ENCODE measurements at places on chromosomes 12 and 14.

DNA sequence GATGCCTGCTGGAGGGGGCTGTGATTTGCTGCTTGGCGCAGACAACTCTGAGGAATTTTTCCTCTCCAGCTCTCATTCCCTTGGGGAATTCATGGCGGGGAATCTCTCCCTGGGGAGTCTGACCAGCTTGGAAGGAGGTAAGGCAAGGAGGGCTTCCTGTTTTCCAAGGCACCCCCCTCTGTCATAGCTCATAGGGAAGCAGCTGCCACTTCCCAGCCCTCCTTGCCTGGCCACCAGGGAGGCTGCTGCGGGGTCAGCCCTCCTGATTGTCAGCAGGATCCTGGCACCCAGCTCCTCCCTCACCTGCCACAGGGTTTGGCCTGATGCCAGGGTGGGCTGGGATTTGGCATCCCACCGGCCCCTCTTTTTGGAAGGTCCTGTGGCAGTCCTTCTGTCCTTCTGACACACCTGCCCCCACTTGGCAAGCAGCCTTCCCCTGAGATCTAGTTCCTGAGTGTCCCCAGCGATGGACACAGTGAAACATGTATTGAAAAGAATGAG, 74.9 kb downstream of the TSPAN9 start:
- no peak for DNase-seq

GRCh38 chr12:44317651-44318126, 481.8 kb downstream of the TMEM117 start:
- DNase-seq: no peak

DNA sequence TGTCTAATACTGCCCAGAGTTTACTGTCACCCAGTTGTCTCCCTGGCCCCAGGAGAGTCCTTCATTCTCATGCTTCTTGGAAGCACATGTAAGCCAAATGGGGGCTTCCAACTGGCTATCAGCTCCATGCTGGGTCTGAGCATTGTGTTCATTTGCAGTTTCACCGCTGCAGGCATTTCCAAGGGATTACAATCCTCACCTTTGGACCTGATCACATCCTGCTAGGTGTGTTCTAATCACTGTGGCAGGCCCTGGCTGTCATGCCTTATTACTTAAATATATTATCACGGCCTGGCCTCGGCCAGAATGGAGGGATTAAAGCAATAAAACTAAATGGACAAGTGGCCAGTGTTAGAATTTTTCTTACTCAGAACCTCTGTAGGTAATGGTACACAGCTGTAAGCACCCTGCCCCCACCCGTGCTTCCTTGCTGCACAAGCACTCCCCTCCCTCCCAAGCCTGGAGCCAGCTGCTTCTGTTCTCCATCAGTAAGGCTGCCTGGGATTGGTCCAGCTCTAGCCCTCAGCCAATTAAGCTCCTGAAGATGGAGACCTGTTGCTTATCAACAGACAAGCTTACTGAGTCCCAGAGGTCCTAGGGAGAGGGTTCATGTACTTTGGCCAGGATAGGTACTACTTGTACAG, 175.9 kb upstream of the RBM19 start:
- no peak for DNase-seq

DNA sequence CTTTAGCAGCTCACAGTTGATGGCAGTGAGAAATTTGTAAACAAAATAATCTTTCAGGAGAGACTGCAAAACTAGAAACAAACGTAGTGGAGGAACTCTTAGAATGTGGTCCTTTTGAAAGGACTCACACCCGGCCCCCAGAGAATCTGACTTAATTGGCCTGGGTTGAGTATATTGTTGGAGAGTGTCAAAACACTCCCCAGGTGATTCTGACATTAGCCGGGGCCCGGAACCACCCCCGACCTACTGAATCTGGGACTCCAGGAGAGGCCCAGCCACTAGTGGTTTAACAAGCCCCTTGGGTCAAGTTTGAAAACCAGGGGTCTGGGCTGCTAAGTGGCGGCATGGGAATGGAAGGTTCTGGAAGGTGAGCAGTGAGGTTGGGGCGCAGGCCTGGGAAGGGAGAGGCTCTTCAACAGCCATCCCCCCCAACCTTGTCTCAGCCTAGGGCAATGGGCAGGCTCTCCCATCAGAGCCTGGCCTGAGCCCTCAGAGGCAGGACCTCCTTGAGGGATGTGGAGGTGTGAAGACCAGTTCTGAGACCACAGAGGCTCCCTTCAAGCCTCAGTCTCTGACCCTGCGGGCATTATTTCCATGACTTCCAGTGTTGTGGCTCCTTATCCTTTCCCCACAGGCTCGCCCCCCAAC, 1.1 kb upstream of the ELK3 start:
- no peak for DNase-seq

DNA sequence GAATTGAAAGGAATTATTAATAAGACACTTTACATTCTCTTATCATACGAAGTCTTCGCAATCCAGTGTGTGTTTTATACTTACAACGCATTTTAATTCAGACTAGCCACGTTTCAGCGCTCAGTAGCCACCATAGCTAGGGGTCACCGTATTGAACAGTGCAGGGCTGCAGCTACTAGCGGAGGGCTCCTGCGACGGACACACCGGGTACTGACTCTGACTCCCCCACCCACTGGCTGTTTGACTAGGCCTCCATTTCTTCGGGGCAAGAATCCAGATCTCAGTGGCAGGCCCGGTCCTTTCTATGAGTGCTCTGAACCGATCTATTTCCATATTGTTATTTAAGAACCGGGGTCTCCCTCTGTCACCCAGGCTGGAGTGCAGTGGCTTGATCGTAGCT, 1.5 kb upstream of the CDK2AP1 start:
- no peak for DNase-seq

- DNase-seq: no peak
Measured at GRCh38 chr14:61747342-61747741, 14.9 kb upstream of the SNAPC1 start.

DNA sequence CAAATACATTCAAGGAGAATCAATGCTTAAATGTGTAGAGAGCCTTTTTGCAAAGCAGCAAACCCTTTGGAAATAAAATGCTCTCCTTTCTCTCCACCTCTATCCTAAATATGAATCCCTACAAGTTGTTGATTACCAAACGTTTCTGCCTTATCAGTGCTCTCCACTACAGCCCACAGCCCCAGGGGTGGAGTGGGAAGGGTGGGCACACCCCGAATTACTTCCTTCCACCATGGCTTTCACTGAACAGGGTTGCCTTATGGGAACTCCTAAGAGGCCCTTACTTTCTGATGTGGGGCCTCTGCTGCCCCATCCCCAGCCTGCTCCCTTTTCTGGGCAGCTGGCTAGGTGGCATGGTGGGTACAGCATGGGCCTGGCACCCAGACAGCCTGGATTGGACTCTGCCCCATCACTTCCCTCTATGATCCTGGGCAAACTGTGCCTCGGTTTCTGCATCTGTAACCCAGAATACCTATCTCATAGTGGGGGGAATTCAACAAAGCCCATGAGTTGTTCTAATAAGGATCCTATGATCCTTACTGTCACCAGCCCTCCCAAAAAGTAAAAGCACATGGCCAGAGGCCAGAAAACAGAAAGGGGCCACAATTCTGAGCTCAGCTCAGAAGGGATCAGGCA, 16.1 kb downstream of the AK7 start:
- DNase-seq: no peak
